ENCODE measurements at places on chromosomes 5 and 9. TPM values are rescaled to one million over a fixed set of nuclear protein-coding genes. Genes with fewer than 3 reads are reported as not detected.

SLC36A2 gene
- not detected for total RNA-seq

PCDHB15 gene
- not detected for total RNA-seq

TSSK1B gene
- not detected for total RNA-seq

IL9 gene
- not detected for total RNA-seq

SPIN1 gene
- total RNA-seq, result 29.5 TPM

RNF208 gene
- total RNA-seq, result 0.31 TPM

PLCXD3 gene
- total RNA-seq, result not detected

SLC31A2 gene
- total RNA-seq, result 5.4 TPM

TNC gene
- total RNA-seq, result not detected

UBE2QL1 gene
- total RNA-seq, result 0.35 TPM

TLR4 gene
- total RNA-seq, result 0.17 TPM
